ENCODE measurements at places on chromosomes 7 and 10. TPM values are rescaled to one million over a fixed set of nuclear protein-coding genes. Genes with fewer than 3 reads are reported as not detected.

GRCh38 chr10:37478381-37478780 is 353.0 kb downstream of the ANKRD30A start:
- no peak for DNase-seq
- no peaks in the 10 kb centered on the region for H3K27me3 ChIP-seq
- no peak overlapping the region for H3K4me3 ChIP-seq
- H3K27ac ChIP-seq = no peak overlapping the region

Gene PRSS37
- 0.34 TPM for polyA plus RNA-seq

DNA sequence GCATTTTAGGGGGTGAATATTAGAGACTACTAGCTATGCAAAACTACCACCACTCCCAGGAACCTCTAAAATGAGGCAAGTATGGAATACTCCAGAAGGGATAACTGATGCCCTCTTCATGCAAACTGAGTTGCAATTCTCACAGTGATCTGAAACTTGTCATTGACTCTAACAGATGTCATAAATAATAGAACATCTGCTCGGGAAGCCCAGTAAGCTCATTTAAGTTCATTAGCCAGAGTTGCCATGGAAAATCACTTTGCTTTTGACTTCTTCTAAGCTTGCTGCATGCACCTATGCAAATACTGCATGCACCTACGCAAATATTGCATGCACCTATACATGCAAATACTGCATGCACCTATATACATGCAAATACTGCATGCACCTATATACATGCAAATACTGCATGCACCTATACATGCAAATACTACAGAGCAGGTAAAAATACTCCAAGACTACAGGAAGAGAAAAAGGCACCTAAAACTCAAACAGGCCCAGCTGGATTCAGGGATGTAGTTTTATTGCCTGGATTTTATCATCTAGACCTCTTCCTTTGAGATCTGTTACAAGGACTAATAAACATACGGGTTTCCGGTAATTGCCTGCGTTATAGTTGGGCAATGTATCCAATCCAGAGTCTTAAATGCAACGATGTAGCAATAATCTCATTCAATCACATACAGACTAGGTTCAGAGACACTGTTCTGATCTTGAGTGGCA is 1061.1 kb upstream of the AUTS2 start:
- no peaks in the 10 kb centered on the region for H3K36me3 ChIP-seq
- no peaks in the 10 kb centered on the region for H3K4me1 ChIP-seq
- no peak overlapping the region for H3K27ac ChIP-seq
- no peak overlapping the region for H3K4me3 ChIP-seq
- peak; percentile 3 for DNase-seq
- no peaks in the 10 kb centered on the region for H3K27me3 ChIP-seq

GRCh38 chr10:117342641-117343040 is 32.6 kb downstream of the PDZD8 start:
- peaks cover 40% of the 10 kb centered on the region for H3K4me1 ChIP-seq
- H3K27me3 ChIP-seq = no peaks in the 10 kb centered on the region
- no peak overlapping the region for H3K4me3 ChIP-seq
- peaks cover 5% of the 10 kb centered on the region for H3K36me3 ChIP-seq

Gene BMI1
- polyA plus RNA-seq = 46.6 TPM

Gene FAM13C
- 5.7 TPM for polyA plus RNA-seq

DNA sequence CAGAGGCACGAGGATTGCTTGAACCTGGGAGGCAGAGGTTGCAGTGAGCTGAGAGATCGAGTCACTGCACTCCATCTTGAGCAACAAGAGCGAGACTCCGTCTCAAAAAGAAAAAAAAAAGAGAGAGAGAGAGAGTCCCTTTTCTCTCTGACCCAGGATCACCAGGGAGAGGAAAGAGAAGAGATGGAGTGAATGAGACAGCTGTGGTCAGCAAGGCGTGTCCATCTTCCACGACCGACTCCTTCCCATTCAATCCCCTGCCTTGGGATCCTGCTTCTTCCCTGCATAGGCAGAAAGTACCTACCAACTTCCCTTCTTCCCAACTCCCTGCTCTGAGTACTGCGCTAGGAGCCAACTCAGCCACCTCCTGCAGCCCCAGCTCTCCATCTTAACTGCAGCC is 5.2 kb upstream of the ZAN start:
- no peak overlapping the region for H3K4me3 ChIP-seq
- H3K27me3 ChIP-seq = no peaks in the 10 kb centered on the region
- peaks cover 4% of the 10 kb centered on the region for H3K4me1 ChIP-seq
- H3K27ac ChIP-seq = no peak overlapping the region
- H3K36me3 ChIP-seq = no peaks in the 10 kb centered on the region

Gene ERVW-1
- polyA plus RNA-seq = 0.76 TPM

Gene AFAP1L2
- polyA plus RNA-seq = 12.0 TPM
